ENCODE measurements at places on chromosomes 1 and 21.
A peak's percentile ranks its signal among the peaks of the same experiment; 100 is the strongest.

- DNase-seq = no peak
Measured at GRCh38 chr1:2279817-2280216, 51.7 kb downstream of the SKI start.

- no peak for DNase-seq
Measured at GRCh38 chr1:84726593-84727499, 36.6 kb upstream of the SSX2IP start.

GRCh38 chr1:1080122-1080757 is 6.1 kb upstream of the RNF223 start:
- no peak for DNase-seq

DNA sequence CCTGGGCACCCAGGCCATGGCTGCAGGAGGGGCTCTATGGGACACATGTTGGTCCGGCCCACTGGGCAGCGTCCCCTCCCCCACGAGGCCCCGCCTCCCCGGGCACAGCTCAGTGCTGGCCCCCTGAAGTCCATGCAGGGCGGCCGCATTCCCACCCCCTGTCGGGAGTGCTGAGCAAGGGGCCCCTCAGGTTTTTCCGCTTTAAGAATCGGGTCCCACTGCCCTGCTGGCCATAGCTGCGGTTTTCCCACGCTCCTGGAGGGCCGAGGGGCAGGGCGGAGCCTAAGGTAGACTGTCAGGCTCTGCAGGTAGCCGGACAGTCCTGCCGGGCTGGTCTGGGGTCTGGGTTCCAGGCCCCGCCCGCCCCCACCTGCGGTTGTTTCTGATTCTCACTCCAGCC is 43.5 kb upstream of the CCDC27 start:
- no peak for DNase-seq

DNA sequence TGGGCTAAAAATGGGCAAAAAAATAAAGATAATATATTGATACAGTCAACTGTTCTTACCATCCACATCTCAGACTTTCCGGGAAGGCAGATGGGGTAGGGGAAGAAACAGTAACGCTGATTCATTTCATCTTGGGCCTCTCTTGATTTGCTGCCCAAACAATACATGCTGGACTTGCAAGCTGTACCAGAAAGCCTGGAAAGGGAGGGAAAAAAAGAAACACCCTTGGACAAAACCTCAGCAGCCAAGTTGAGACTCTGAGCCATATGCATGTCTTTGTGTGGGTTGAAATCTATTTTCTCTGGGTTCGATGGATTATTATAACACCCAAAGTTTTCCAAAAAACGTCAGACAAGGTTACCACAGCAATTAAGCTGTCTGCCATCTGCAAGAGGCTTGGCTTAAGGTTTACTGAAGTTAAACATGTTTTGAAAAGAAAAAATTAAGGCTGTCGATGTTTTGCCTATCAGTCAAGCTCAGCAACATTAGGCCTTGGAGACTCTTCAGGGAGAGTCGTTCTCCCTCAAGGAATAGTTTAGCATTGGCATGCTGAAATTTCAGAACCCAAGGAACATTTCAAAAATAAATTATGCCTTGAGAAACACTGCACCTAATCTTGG is 71.2 kb downstream of the PSMG1 start:
- no peak for DNase-seq

DNA sequence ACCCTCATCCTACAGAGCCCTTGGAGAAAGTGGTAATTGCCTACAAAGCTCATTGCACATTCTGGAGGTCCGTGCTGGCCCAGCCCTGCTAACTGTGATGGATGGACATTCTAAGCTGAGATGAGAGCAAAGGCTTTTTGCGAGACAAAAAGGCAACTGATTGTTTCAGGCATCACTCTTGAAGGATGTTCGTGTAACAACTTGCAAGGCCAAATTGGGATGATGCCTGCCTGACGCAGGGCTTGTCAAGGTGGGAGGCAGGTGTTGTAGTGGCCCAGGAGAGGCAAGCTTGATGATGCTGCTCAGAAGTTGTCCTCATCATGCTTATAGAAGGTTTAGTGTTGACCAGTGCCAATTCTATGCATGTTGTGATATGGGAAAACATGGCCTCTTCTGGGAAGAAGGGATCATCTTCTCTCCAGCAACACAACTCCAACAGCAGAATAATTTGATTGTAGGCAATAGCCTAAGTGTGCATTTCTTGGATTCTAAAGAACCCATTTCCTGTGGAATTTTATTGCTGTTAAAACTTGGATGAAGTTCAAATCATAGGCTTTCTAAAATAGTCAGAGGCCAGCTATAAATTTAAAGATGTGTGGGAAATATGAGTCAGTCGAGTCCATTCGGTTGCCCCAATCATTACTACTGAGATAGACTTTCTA is 102.5 kb upstream of the COA6 start:
- no peak for DNase-seq

GRCh38 chr1:25662061-25662460 is 45.5 kb downstream of the MAN1C1 start:
- DNase-seq = no peak

- DNase-seq = no peak
Measured at GRCh38 chr21:35201799-35202198, 152.7 kb upstream of the RUNX1 start.

GRCh38 chr1:44407430-44408211 is 2.6 kb downstream of the RNF220 start:
- DNase-seq = no peak

- DNase-seq = no peak
Measured at GRCh38 chr1:54017979-54018378, at the start of gene LDLRAD1. LDLRAD1 (minus strand) TSS chr1:54018186; CDS start chr1:54018112, 74 bp downstream.

GRCh38 chr1:36605942-36606640 is 123.4 kb upstream of the CSF3R start:
- DNase-seq = no peak

DNA sequence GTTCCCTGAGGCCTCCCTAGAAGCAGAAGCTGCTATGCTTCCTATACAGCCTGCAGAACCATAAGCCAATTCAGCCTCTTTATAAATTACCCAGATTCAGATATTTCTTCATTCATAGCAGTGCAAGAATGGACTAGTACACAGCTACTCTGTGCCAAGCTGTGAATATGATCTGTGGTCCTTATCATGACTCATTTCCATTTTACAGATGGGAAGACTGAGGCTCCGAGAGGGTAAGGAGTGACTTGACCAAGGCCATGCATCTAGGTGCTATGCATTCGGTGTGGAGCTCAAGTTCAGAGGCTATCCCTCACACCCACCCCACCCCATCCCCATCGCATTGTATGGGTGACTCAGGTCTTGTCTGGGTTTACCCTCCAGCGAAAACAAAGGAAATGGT is 52.3 kb upstream of the DISP3 start:
- no peak for DNase-seq

DNA sequence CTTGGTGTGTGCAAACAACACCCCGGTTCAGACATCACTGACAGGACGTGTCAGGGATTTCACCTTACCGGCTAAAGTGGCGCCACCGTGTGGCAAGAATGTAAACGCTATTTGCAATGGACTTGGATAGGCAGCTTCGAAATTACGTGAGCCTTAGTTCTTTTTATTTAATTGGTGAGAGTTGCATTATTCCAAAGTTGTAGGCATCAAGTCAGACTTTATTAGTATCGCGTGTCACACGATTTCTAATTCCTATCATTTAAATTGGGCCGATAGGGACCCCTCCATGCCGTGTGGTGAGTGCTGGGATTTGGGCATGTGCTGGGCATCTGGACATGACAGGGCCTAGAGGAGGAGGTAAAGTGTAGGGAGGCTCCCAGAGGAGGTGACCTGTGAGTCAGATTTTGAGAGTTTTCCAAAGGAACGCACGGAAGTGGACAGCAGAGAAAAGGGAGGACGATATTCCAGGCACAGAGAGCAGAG is 14.5 kb upstream of the CPT2 start:
- peak; percentile 57 for DNase-seq

- no peak for DNase-seq
Measured at GRCh38 chr1:116676291-116676690, 8.8 kb upstream of the IGSF3 start.

DNA sequence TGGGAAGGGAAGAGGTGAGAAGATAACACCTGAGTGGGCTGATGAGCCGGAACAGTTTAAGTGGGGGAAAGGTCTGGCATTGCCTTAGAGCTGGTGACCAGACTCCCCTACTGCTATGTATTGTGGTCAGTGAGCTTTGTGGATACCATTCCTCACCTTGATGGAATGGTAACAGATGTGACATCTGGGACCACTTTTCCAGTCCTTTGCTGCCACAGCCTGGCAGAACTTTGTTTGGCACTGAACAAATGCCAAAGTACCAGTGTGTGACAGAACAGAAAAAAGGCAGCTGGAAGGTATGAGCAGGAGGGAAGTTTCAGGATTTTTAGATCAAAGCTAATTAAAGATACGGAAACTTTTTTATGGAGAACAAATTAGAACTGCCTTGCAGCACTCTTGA is 6.2 kb downstream of the MED8 start:
- DNase-seq = no peak

- peak; percentile 37 for DNase-seq
Measured at GRCh38 chr21:38277501-38278131, 20.8 kb downstream of the KCNJ15 start.

- peak; percentile 49 for DNase-seq
Measured at GRCh38 chr1:54965624-54966340, 14.6 kb upstream of the TMEM61 start.

- no peak for DNase-seq
Measured at GRCh38 chr1:168614235-168614634, 37.8 kb downstream of the XCL1 start.

- DNase-seq = no peak
Measured at GRCh38 chr1:113875714-113876113, 4.2 kb upstream of the PTPN22 start.

- no peak for DNase-seq
Measured at GRCh38 chr1:63855942-63856341, 82.1 kb downstream of the ROR1 start.

GRCh38 chr1:244347942-244348341 is 103.8 kb downstream of the ADSS2 start:
- no peak for DNase-seq

DNA sequence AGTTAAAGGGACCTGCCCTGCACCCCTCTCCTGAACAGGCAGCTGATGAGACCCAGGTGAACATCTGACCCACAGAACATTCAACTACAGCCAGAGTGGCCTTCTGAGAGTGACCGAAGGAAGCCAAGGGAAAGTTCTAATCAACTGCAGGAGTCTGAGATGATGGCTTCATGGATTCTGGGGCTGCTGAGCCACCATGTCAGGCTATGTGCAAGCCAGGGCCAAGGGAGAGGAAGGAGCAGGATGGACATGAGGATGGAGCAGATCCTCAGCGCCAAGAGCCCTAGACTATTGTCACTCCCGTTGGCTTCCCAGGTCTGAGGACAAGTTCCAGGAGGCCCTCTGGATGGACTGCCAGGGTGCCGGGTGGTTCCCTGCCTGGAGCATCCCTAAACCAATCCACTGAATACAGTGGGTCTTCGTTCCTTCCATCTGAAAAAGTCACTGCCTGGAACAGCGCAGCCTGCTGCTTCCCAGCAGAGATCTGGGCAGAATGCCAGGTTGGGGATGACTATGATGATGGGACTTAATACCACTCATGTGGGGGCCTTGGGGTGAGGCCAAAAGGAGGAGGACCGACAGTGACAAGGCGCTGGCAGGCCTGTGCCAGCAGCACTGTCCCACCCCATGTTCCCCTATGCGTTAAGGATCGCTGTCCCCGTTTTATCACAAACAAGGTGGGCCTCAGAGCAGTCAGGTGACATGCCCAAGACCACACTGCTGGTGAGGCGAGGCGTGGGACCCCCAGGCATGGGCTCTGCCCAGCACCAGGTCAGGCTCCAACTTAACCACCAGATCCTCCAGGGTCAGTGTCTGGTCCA is 19.8 kb downstream of the SPOCD1 start:
- DNase-seq = peak; percentile 32

- no peak for DNase-seq
Measured at GRCh38 chr21:31909153-31910073, 36.6 kb downstream of the HUNK start.

- DNase-seq = no peak
Measured at GRCh38 chr1:195530961-195531360, 1077.3 kb downstream of the KCNT2 start.

DNA sequence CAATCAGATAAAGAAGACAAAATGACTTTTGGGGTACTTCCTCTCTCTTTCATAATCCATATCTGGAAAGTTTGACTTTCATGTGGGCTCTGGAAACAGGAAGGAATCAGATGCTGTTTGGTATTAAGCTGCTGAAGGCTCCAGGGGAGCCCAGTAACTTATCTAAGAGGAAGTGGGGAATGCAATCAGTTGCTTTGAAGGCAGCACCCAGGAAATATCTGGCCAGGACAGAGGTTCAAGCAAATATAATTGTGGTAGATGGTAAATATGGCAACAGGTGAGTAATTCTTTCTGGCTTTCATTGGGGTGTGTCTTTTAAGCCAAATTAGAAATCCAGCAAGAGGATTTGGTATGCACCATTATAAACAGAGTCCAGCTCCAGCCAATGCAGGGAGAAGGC is 44.4 kb downstream of the COLGALT2 start:
- DNase-seq = no peak

DNA sequence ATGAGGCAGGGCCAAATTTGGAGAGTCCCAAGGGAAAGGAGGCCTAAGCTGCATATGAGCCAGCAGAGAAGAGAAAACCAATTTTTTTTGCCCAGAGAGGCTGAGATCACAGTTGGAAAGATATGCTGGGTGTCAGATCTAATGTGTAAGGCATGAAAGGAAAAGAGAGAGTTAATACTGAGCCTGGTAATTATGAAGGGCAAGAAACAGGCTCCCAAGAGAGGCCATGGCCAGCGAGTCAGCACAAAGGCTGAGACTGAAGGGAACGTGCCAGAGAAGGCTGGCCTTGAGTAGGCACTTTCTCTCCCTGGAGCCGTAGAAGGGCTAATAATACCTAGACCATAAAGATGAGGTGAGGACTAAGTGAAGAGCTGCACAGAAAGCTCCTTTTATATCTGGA is 31.8 kb upstream of the BEND5 start:
- no peak for DNase-seq

DNA sequence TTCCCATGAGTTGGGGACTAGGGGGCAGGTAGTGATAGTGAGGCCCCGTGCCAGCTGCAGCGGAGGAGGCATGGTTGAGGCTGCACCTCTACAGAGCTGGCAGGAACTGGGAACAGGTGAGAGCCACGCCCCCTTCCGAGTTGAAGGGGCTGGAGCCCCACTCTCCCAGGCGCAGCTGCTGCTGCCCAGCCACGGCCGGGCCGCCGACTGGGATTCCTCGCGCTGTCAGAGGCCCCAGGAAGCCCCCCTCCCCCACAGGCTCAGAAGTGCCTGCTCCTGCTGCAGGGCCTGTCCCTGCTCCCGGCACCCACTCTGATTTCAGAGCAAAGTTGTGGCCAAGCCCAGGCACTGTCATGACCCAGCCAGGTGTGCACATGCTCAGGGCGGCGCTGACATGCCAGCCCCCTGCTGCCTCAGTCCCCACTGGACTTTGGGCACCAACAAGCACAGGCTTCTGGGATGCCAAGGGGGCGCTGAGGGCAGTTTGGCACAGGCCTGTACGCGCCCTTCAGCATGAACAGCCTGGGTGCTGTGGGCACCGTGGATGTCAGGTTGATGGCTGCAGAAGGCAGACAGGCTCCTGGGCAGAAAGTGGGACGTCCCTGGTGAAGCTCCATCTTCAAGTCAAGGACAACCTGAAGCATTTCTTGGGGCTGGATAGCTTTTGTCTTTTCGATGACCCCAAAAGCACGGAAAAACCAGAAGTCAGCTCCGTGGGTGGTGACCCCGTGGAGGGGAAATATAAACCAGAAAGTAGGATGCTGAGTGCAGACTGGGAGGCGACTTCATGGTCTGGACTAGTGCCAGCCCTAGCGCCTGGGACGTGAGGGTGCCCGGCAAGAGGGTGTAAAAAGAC is 121.5 kb downstream of the SIM2 start:
- DNase-seq = no peak

All from hematopoietic multipotent progenitor cell (in vitro differentiated cells).